ENCODE measurements at places on chromosomes 7 and 10.

DNA sequence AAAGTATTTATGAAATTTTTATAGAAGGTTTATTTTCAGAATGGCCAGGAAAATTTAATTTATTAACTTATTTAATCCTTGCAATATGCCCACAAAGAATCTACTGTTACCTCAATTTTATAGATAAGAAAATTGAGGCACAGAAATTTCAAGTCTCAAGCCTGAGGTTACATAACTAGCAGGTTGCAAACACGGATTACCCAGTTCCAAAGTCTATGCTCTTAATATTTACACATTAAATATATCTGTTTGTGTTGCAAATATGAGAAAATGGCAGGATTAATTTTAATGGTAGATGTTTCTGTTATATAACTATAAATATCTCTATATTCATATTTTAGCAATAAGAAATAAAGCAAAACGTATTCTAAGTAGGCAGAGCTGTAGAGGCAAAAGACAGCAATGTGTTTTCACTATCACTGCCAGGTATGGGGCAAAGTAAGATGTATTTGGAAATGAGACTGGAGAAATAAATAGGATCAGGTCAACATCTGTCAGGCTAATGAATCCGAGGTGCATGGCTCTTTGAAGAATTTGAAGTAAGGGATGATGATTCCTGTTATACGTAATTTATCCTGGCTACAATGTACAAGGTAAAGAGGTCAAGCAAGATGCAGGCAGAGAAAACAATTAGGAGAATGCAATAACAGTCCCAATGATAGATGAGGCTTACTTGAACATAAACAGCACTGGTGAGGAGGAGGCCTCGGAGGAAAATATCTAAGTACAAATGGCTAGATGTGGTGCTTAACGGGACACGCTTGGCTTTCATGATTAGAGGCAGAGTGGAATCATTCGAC is 354.1 kb upstream of the VSTM2A start:
- no peak for DNase-seq

DNA sequence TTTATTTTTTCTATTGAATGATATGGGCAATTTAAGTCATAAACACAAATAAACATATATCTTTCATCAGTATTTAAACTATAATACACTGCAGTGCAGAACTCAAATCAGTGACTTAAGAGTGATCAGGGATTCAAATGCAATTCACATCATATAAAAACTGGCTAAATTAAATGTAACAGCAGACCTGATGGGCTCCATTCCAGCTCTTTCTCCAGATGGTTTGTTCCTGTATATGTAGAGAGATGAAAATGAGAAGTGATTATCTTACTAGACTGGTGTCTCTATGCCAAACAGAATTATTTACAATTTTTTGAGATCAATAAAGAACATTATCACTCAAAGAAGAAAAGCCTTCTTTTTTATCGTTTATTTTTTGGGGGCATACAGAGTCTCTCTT is 568.8 kb upstream of the ADARB2 start:
- DNase-seq, result no peak

DNA sequence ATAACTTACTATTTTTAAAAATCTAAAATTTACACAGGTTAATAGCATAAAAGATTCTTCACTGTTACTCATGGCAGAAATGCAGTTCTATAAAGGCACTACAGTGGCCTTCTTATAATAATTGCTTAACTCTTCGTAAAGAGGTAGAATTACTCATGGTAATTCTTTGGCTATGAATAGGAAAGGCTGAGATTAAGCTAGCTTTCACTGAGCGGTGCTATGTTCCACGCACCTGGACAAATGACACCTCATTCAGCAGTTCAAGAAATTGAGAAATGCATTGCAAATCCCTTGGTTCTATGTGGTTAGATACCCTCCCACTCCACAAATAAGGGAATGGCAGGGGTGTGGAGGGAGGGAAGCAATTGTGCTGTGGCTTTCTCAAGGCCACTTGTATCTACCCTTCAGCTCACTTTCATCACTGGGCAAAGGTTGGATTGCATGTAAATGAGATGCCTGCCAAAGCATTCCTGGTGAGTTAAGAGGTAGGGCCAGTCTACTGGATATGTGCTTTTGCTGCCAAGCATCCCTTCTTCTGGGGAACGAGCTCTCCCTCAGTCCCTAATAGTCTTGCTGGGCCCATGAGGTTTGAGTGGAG is 210.9 kb downstream of the TEX36 start:
- no peak for DNase-seq

- peak; percentile 55 for DNase-seq
These were observed 851 bp downstream of the MKRN1 start for GRCh38 chr7:140478246-140479061.

DNA sequence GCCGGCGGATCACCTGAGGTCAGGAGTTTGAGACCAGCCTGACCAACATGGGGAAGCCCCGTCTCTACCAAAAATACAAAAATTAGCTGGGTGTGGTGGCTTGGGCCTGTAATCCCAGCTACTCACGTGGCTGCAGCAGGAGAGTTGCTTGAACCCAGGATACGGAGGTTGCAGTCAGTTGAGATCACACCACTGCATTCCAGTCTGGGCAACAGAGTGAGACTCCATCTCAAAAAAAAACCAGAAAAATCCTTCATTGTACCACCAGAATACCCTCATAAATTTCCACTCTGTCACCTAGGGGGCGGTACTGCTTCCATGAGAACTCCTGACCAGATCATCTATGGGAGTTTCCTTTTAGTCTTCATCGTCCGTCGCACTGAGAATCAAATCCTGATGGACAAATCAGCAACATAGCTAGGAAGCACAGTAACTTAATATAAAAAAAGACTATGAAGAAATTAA is 225.8 kb upstream of the KLF14 start:
- no peak for DNase-seq

DNA sequence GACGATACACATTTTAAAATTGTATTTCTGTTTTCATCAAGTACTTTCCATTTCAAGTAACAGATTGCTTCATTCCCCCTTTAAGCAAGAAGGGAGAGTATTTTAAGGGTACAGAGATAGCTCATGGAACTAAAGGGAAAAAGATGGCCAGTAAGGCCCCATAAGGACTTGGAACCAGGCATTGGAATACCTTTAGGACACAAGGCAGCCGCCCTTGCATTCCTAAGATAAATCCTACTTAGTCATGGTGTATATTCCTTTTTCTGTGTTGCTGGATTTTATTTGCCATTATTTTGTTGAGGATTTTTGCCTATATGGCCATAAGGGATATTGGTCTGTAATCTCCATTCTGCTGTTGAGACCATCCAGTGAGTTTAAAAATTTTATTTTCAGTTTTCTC is 49.2 kb downstream of the BTRC start:
- no peak for DNase-seq

DNA sequence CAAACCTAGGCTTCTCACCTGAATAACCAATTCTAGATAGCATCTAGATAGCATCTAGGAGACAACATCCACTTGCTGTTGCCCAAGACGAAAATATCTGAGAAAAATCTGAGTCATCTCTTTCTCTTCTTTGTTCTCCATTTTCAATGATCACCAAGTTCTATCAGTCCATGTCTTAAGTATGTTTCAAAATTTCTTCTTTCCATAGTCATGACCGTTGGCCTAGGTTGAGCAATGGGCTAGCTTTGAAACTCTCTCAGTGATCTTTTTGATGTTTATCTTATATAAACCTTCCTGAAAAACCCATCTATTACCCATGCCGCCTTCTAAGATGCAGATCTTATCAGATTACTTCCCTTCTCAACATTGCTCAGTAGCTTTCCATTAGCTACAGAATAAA is 23.4 kb upstream of the CASD1 start:
- DNase-seq, result no peak

DNA sequence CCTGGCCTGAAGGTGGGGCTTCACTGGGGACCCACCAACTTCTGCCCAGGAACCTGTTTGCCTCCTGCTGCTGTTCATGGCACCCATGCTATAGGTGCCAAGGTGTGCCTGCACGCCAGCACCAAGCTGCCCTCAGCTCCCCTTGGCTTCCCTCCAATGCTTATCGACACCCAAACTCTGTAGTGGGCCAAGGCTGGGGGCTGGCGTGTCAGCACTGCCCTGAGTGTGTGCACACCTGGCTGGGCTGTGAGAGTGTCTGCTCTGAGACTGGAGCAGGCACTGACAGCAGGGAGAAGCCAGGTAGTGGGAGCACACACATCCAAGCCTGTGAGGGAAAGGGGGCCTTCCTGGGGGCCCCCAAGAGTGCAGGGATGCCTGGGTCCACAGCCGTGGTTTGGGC is 43.1 kb upstream of the TUBB8 start:
- DNase-seq, result no peak

DNA sequence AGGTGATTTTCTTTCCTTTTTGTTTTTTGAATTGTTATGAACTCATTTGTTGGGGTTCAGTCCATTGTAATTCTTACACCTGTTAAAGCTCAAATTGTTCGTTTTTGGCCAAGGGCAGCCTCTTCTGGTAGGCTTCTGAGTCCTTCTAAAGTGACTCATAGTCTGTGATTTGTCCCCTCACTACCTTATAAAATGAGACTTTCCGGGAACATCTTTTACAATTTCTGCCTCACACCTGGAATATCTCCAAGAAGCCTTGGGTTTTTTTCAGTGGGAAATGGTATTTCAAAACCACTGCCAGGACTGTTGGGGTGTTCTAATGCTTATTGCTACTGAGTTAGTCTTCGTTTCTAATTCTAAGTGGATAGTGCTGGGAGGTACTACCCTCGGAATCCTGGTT is 56.7 kb downstream of the BMPR1A start:
- DNase-seq, result no peak

GRCh38 chr10:62270020-62270419 is 1.4 kb upstream of the RTKN2 start:
- no peak for DNase-seq

- DNase-seq, result peak; percentile 63
These were observed at the start of gene TMEM140 for GRCh38 chr7:135147899-135148721. TMEM140 (plus strand) TSS chr7:135148072; CDS start chr7:135164442, 16,370 bp downstream.

- no peak for DNase-seq
These were observed 10.3 kb upstream of the TSPAN13 start for GRCh38 chr7:16743236-16743635.

GRCh38 chr7:37440738-37441385 is 7.8 kb downstream of the ELMO1 start:
- peak; percentile 64 for DNase-seq

DNA sequence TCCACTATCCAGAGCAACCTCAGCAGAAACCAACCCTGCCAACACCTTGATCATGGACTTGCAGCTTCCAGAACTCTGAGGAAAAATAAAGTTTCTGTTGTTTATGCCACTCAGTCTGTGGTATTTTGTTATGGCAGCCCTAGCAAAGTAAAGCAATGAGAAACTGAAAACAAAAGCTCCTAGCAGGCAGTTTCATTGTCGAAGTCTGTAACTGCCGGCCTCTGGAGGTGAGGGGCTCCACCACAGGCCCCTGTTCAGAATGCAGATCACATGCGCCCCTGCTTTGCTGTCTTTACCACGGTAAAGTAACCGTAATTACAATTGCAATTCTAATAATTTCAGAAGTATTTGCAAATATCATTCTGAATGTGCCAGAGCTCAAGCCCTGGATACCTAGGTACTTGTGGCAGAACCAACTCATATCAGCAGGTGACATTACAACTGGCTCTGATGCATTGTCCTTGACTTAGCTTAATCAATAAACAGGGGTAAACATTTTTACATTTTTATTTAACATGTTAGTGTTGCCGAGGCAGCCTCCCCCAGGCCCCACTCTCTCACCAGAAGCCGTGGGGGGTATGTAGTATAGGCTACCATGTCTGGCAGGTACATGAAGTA is 193.2 kb downstream of the ELMO1 start:
- DNase-seq, result no peak

- DNase-seq, result no peak
These were observed 121.6 kb downstream of the EGFR start for GRCh38 chr7:55140221-55140940.

DNA sequence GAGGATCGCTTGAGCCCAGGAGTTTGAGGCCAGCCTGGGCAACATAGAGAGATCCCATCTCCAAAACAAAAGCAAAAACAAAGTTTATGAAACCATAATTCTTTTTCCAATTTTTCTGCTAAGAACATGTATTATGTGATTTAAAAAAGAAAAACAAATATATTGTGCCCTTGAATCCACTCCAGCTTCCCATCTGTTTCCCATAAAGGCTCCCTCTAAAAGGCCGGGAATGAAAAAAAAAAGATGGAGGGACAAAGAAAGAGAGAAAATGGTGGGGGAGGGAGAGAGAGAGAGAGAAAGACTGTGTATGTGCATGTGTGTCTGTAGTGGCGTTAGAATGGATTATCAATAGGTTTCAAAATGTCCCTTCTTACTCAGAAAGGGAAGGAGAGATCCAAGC is 20.5 kb upstream of the GSDME start:
- no peak for DNase-seq

DNA sequence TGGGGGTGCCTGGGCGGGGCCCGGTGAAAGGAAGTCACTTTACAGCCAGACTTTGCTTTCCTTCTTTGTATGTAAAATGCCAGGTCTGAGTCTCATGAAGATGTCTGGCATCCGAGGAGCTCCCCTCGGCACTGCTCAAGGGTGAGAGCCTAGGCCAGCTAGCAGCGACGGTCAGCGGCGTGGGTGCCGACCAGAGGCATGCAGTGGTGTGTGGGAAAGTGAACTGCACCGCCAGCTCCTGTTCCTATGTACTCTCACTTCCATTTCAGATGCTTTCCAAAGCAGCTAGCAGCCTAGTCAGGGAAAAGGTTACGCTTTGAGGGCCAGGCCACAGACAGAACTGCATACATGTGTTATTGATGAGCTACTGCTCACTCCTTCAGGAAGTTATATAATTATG is 172.8 kb downstream of the ZMYND11 start:
- DNase-seq, result no peak

DNA sequence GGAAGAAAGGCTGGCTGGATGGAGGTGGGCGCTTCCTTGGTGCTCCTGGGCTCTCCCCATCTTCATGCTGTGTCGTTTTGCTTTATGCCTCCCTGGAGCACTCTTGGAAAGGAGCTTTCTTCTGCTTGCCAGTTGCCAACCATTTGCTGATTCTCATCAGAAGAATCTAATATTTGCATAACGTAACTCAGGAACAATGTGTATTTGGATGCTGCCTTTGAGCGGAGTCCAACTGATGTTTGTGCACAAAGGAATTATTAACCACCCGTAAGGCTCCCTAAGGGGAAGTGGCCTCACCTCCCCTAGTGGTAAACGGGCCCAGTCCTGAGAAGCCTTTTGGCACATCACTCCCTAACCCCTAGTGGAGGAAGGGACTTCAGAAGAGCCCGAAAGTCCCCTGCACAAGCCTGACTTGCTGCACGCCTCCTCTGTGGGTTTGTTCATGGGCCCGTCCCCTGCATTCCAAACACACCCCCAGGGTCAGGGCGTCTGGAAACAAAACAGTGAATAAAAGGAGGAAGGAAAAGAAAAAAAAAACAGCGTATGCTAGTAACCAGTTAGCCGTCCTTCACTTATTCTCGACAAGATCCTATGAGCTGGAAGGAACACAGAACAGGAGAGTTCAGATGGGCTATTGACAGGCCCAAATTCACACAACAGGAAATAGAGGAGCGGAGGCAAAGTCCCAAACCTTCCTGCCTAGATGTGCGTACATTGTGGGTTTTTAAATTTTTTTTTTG is 602.2 kb downstream of the LRMDA start:
- no peak for DNase-seq

- DNase-seq, result peak; percentile 71
These were observed 49.4 kb downstream of the HK1 start for GRCh38 chr10:69327463-69328379.
